ENCODE measurements at places on chromosomes 4 and X.

DNA sequence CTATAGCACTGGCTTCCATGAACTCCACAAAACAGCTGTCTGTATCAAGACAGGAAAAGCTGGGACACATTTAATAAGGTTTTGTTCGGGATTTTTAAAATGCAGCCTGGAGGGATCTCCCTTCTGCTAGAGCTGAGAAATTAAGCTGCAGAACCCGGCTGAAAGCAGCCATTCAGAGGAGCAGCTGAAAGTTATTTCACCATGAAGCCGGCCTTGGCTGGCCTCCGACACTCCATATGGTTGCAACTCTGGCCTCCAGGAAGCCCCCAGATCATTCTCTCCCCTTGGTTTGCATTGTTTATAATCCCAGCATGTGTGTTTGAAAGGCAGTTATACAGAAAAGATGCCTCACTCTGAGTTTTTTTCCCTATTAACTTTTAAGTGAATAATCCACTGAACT lies 239.4 kb downstream of the SPATA18 start:
- DNase-seq: no peak

DNA sequence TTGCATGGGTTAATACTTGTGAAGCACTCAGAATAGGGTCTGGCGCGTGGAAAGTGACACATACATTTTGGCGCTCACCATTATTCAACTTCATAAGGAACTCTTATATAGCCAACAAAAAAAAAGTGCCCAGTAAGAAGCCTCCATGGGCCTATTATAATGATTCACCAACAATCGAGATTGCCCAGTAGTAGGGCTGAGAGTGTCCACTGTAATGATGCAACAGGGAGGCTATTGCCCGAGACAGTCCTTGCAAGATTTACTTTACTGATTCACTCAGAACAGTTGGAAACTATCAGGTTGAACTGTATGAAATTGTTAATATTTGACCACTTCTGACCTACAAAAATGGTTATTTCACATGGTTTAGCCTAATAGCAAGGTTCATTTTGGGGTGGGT lies 86.0 kb downstream of the PJA1 start:
- no peak for DNase-seq

DNA sequence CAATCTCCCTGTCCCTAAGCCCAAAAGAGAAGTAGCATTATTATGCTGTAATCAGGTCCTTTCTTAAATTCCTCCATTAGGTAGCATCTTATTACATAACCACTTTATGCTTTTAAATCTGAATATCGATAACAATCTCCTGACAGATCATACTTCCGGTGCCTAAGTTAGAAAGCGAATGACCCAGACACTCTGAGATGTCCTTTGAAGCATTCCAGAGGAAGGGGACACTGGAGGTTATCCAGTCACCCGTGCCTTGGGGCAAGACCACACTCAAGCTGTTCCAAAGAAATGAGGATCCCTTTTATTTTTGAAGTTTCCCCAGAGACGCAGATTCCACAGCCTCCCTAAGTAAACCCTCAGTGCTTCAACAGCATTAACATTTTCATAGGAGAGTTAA lies 125.7 kb downstream of the PALLD start:
- no peak for DNase-seq

DNA sequence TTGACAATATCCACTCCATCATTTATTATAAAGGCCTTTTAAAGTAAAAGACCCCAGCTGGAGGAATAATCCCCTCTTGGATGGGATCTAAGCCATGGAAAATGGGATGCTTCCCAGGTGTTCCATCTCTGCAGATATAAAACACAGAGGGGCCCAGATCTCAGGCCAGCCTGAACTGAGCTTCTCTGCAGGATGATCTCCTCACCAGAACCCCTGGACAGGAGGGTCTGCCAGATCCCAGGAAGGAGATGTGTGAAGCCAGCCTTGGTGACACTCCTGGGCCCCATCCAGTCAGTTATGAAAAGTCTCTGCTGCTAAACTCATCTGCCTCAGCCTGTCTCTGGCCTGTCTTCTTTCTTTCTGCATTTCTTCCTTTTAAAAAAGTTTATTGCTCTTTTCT lies 56.7 kb downstream of the HTRA3 start:
- DNase-seq: no peak

GRCh38 chr4:74982546-74983252 lies 49.8 kb downstream of the PARM1 start:
- no peak for DNase-seq

DNA sequence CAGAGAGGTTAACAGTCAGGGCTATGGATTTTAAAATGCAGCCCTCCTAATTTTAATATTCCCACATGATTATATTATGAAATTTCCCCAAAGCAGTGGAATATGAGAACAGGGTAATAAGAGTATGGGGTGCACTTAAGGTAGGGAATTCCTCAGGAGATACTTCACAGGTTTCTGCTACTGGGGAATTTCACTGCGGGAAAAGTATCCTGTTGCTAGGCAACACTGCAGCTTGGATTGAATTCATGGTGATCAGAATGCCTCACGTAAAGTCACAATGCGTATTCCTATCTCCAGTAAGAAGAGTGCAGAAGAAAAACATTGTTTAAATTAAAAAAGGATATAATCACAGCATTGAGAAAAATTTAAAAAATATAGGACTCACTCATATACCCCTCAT lies 398.1 kb upstream of the RPS6KA3 start:
- DNase-seq: no peak

GRCh38 chr4:121957266-121957665 lies 5.4 kb upstream of the TRPC3 start:
- no peak for DNase-seq

DNA sequence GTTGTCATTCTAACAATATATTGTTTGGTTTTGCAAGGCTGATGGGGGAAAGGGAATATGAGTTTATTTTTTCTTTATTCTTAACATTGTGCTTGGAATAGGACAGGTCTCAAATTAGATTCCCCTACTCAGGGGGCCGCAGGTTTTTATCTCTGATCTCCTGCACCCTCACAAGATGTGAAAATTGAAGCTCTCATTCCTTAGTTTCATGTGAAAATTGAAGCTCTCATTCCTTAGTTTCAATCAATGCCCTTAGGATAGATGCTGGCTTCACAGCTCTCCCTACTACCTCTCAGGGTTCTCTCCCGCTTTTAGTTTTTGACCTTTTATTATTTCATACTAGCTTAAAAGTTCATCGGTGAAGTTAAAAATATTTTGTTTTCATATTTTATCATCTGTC lies 12.0 kb downstream of the NEIL3 start:
- no peak for DNase-seq

DNA sequence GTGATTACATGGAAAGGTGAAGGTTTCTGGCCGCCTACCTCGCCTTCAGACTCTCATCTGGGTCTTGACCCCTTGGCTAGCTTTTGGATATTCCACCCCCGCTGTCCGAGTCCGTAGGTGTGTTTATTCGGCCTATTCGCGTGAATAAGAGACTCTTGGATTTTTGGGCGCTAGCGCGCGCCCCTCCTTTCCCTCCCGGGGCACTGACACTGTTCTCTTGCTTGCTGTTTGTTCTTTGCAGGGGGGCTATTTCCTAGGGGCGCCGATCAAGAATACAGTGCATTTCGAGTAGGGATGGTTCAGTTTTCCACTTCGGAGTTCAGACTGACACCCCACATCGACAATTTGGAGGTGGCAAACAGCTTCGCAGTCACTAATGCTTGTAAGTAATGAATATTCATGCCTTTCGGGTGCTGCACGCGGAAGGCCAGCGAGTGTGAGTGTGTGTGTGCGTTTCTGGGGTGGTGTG lies 932 bp downstream of the GRIA2 start:
- no peak for DNase-seq

DNA sequence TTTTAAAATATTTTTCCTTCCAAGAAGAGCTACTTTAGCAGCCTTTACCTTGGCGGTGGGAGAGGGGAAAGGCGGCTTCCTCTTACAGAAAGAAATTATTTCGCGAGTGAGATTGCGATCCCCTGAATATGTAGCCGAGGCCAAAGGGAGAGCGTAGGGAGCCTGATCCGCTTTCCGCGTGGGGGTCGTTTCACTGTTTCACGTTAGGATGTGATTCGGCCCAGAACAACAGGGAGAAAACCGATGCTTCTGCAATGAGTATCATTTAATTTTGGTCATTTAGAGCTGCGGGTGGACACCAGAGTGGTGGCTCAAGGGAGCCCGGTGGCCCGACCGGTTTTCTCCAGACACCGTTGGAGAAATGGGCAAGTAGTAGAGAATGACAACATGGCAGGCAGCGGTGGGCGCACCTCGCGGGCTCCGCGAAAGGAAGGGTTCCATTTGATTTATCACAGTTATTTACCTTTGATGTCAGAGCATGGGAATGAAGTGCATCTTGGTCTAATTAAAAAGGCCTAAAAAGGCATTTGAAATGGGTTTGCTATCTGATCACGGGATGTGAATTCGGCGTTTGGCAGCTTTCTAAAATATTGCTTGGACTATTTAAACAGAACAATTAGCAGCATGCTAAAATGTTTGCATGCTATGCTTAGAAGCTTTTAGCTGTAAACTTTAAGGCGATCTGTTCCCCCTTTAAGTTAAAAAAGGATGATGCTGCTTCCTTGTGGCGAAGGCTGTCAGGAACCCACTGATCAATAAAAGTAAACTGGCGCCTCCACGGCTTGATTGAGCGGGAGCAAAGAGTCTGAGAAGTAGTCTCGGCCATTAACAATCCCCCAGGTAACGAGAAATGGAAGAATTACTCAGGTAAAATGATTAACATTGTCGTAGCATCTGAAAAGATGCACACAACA lies 2.0 kb upstream of the PCDH19 start:
- DNase-seq: no peak

GRCh38 chr4:1850276-1850675 lies 5.7 kb downstream of the LETM1 start:
- no peak for DNase-seq

DNA sequence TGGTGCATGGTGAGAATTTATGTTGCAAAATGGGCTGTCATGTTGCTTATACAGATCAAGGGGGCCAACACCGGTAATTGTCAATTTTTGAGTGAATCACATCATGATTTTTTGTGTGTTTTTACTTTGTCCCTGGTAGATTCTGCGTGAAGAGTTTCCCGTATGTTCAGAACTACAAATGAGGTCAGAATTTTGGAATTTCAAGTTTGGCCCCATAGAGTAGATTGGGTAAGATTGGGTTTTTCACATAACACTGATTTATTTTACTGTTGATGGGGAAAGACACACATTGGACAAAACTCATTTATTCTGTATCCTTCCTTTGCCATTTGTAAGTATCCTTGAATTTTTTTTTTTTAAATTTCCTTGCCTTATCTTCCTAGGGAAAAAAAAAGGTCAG lies 158.5 kb upstream of the MXRA5 start:
- DNase-seq: no peak

Measured in activated CD4-positive, alpha-beta memory T cell treated with anti-CD3 and anti-CD28 coated beads, Interleukin-2, amount 10 ng/mL, durations not matched to agents 7 days and 5 days (primary cell).